ENCODE measurements at places on chromosomes 3 and 15.

GRCh38 chr3:194133661-194134230, 2.2 kb upstream of the HES1 start:
- no peak for DNase-seq

DNA sequence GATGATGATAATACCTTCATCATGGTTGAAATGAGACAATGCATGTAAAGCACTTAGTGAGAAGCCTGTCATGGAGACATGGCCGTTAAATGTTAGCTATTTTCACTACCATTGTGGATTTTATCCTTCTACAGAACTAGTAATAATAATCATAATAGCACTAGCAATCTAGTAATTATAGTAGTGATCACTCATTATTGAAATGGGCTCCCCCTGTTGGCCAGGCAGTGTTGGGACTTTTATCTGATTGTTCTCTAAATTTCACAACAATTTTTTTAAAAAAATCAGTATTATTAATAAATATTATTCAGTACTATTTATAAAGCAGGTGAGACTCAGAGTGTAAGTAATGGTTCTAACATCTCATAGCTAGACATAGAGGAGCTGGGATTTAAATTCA, 396.3 kb downstream of the IL5RA start:
- no peak for DNase-seq

GRCh38 chr3:123880998-123881561, 3.1 kb downstream of the MYLK start:
- no peak for DNase-seq

DNA sequence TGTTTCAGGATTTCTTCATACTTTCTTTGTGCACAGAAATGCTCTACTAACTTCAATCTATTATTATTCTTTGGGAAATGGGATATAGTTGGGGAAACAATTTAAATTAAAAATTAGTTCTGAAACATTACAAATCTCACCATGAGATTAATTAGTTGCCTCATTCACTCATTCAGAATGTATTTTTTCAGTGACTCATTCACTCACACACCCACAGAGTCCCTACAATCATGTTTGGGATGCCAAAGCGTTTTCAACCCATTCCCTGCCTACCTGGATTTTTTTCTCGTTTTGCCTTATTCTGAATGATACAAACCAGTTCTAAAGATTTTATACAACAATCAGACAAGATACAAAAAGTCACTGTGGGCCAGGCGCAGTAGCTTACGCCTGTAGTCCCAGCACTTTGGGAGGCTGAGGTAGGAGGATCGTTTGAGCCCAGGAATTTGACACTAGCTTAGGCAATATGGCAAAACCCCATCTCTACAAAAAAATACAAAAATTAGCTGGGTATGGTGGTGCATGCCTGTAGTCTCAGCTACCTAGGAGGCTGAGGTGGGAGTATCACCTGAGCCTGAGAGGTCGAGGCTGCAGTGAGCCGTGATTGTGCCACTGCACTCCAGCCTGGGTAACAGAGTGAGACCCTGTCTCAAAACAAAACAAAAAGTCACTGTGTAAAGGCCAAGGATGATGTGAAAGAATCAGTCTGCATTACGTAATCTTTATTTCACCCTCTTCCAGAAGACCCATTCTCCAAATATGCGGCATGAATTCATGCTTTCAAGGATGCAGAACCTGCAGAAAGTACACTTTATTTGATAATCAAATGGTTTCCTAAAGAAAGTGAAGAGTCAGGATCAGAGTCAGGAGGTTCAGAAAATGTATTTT, 34.8 kb upstream of the ARHGEF3 start:
- DNase-seq = no peak

- DNase-seq = no peak
These were observed 428.1 kb downstream of the ROBO2 start for GRCh38 chr3:77467702-77468625.

- no peak for DNase-seq
These were observed 85.0 kb downstream of the TGFBR2 start for GRCh38 chr3:30691249-30691880.

DNA sequence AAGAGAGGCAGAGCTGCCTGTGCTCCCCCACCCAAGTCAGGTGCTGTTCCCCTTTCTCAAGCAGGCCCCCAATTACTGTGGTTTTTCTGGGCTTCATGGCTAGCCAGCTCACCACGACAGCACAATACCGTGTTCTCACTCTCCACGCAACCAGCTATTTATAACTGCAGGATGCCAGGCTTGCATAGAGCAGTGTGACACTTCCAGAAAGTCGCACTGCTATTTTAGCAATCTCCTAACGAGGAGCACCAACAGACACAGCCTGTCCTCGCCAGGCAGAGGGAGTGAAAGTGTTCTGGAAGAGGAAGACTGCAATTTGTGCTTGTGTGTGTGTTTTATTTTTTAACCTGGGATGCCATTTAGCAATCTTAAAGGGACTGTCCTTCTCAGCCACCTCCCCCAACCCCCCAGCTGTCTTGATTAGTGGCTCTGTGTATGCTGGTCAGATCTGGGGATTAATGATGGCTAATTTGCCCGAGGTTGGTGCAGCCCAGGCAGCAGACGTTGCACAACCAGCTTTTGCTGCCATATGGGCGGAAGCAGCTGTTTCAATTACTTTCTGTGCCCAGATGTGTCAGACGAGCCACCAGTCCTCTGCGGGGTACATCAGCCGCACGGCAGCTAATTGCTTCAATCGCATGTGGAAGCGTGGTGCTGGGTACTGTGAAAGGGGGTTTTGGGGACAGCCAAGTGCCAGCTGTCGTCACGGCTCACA, 268.0 kb upstream of the ARRDC4 start:
- DNase-seq = no peak

DNA sequence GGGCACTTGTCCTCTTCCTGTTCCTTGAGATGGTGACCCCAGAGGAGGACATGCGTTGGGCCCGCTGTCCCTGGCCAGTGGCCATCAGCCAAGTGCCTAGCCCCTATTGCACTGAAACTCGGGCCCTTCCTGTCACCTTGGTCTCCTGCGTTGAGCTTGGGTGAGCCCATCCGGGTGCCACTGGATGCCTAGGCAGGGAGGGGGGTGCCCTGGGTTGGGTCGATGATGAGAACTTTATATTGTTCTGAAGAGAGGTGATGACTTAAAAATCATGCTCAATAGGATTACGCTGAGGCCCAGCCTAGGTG, 221.8 kb downstream of the SNRPN start:
- no peak for DNase-seq

All from stimulated activated CD8-positive, alpha-beta memory T cell treated with anti-CD3 and anti-CD28 coated beads, Interleukin-4, amount 100 ng/mL, for 1 hour (primary cell).